NCI-H1417 (cell line): ENCODE measurements at places on chromosomes 1 and 21.

- no peak for DNase-seq
Measured at GRCh38 chr1:201766131-201766866, 62.7 kb upstream of the IPO9 start.

- DNase-seq, result no peak
Measured at GRCh38 chr1:221839321-221839720, 97.4 kb upstream of the DUSP10 start.

GRCh38 chr21:42062236-42063022 lies 8.7 kb upstream of the UMODL1 start:
- DNase-seq, result peak; percentile 60

DNA sequence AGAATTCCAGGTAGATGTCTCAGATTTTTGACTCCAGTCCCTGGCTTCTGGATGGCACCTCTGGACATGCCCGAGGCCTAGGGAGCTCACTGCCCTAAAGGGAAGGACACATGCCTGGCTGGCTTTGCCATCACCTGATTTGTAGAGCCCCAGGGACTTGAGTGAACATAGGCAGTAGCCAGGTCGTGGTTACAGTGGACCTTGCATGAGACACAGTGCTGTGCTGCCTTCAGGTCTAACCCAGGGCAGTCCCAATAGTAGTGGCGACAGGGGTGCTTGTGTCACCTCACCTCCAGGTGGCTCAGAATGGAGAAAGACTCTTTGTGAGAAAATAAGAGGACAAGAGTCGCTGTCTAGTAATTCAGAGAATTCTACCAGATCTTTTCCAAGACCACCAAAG lies 166.7 kb downstream of the USP25 start:
- no peak for DNase-seq

DNA sequence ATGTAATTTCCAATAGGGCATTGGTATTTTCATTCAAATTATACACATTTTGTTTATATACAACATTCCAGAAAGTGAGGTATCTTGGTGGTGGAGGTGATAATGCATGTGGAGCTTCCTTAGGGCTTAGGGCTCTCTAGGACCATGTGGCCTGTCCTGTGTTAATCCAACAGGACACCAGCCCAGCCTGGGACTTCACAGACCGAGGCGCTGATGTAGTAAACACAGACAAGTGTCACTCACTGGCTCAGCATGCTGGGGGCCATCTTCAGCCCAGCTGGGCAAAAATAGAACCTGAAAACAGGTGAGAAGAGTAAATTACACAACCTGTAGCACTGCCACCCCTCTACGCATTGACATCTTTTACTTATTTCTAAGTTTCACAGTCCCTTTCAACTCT lies 66.7 kb downstream of the MAB21L3 start:
- no peak for DNase-seq

GRCh38 chr21:45791562-45792418 lies 148.3 kb downstream of the PCBP3 start:
- peak; percentile 61 for DNase-seq

- DNase-seq, result peak; percentile 65
Measured at GRCh38 chr1:30085811-30086770, 637.3 kb downstream of the MATN1 start.

DNA sequence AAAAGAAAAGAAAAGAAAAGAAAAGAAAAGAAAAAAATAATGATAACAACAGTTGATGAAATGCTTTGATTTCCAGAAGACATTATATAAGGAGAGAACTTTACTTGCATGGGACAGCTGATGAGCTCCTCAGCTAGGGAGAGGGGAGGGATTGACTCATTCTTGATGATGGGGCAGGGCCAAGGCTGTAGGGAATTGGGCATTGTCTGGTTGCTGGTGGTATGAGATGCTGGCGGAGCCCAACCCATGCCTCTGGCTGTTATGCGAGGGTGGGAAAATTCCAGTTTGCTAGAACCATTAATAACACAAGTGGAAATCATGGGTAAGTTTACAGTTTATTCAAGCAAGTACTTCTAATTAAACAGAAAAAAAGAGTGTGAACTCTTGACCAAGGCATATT lies 36.0 kb upstream of the KIF26B start:
- no peak for DNase-seq

DNA sequence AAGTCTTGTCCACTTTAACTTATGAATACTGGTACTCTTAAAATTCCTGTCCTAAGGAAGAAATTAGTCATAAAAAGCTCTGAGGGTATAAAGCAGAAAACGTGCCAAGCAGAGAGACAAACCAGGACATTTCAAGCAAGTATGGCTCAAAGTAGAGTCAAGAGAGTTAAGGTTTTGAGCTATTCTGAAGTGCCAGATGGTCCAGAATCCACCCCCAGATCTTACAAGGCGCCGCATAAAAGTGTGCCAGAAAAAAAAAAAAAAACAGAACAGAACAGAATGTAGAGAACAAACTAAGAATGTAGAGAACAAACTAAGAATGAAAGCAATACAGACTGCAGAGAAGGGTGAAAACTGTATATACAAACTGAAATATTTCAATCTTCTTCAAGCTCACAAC lies 12.5 kb downstream of the EPS15 start:
- no peak for DNase-seq

- DNase-seq, result no peak
Measured at GRCh38 chr1:229098903-229099578, 171.9 kb upstream of the RAB4A start.

DNA sequence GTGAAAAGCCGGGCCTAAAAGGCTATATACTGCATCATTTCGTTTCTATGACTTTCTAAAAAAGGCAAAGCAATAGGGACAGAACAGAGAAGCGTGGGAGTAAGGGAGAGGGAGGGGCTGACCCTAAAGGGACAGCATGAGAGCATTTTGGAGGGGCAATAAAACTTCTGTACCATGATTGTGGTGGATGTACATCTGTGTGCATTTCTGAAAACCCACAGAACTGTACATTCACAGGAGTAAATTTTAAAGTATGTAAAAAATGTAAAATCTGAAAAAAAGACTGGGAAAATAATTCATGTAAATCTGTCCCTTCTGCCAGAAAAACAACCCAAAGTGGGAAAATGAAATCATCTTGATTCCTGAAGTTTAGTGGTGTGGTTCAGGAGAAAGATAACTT lies 235.4 kb downstream of the CENPF start:
- no peak for DNase-seq

DNA sequence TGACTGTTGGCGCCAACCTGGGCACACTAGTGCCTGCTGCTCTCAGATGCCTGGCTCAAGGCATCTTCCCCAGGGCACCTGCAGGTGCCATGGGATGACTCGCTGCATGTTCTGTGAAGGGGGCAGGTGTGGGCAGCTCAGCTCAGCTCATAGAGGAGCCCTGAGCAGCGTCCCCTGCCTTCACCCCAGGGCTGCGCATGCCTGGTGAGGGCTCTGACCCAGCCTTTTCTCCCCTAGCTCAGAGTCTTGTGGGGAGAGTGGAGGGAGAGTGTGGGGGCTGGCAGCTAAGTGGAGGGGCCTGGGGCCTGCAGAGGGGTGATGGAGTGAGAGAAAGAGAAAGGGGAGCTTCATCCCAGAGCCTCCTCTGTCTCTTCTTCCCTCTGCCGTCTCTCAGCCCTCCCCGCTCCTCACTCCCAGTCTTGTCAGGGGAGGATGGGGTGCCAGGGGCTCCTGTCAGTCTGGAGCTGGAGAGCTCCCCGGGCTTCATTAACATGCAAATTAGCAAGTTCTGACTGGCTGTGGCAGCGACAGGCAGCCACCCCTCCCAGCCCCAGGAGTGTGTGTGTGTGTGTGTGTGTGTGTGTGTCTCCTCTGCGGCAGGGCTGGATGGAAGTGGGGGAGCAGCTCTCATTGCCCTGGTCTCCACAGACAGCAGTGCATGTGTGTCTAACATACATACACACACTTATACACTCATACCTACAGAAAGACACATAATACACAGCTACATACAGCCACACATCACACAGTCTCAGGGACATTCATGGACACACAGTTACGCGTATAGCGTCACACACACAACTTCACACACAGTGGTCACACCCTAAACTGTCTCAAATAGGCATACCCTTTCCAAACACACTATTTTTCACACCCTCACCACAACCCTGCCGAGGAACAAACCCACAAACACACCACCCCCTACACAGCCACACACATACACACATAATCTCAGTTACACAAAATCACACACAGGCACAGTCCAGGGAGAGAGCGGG lies 34.0 kb downstream of the FOXO6 start:
- DNase-seq, result peak; percentile 82

- DNase-seq, result no peak
Measured at GRCh38 chr1:21189421-21189820, 12.7 kb upstream of the EIF4G3 start.

- DNase-seq, result no peak
Measured at GRCh38 chr1:244305776-244306341, 145.8 kb downstream of the ADSS2 start.

DNA sequence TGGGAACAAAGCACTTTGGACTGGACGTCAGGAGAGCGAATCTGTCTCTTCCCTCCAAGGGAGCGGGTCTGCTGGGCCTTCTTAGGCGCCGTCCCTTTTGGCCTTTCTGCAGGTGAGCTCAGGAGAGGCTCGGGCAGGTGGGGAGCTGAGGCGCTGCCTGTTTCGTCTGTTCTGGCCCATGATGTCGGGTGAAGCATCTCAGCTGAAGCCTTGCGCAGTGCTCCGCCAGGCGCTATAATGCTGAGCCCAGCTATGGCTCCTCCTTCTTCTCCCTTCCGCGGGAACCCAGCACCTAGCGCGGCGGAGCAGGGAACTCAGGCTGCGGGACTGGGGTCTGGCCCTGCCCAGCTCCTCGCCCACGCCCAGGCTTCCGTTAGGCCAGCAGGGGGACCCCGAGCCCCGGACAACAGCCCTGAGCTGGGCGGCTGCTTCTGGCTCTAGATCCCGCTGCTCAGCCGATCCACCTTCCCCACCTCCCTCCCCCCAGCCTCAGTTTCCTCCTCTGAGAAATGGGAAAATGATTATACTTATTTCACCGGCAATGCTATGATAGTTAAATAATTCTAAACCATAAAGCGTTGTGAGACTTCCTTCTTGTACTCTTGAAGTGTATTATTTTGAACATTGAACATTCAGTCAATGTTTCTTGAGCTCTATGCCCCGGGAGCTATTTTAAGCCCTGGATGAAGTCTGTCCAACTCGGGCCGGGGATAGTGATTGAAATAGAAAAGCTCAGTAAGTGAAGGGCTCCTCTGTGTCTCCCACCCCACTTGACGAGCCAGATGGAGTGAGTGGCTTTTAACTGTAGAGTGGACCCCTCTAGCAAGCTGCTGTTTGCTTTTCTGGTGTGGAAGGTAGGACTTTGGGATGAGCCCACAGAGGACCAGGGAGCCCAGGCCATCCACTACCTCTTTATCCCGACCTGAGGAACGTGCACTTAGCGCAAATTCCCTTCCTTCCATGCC lies 9.6 kb upstream of the ADORA1 start:
- peak; percentile 67 for DNase-seq

DNA sequence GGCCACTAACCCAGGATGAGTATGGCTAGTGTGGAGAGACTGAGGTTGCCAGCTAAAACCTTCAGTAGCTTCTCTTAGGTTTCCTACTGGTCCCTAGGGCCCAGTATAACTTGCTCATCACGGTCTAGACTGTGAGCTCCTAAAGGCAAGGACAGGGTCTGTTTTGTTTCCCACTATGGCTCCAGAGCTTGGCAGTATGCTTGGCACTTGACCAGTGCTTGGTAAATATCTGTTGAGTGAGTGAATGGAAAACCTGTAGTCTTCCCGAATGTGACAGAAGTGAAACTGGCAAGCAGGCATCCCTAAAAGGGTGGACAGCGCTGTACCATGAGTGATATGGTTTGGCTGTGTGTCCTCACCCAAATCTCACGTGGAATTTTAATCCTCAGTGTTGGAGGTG lies 13.1 kb upstream of the PARS2 start:
- DNase-seq, result no peak

GRCh38 chr1:74205266-74205665 lies 7.2 kb downstream of the FPGT start:
- no peak for DNase-seq

- peak; percentile 87 for DNase-seq
Measured at GRCh38 chr1:204151552-204152309, at the start of gene ETNK2. ETNK2 (minus strand) TSS chr1:204152044; CDS start chr1:204151852, 192 bp downstream.

DNA sequence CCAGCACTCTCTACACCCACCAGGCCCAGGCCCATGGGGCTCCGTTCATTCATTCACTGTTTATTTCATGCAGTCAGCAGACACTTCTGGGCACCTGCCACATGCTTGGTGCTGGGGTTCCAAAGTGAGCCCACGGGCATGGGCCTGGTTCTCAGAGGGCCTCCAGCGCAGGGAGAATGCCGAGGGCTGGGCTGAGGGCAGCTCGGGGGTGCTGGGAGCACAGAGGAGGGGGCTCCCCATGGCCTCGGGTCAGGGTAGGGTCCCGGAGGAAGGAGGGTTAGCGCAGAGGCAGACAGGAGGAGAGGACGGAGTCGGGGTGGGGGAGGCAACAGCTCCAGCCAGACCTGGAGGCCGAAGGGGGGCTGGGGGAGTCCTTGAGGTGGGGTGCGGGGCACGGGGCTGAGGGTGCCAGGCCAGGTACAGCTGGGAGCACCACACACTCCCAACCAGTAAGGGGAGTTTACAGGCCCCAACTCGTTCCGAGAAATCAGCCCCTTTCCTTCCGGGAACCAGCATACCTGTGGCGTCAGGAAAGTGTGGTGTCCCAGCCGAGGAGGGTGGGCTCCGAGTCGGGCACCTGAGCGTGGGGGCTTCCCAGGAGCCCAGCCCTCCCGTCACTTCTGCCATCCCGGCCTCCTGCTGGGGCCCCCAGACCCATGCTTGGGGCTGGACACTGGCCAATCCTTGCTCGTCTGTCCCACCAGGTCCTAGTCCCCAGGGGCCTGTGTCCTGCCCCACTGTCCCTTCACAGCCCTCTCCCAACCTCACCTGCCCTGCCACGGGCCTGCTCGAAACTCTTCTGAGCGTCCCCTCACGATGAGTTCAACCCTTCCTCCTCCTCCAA lies 10.8 kb downstream of the ARHGEF16 start:
- DNase-seq, result no peak

DNA sequence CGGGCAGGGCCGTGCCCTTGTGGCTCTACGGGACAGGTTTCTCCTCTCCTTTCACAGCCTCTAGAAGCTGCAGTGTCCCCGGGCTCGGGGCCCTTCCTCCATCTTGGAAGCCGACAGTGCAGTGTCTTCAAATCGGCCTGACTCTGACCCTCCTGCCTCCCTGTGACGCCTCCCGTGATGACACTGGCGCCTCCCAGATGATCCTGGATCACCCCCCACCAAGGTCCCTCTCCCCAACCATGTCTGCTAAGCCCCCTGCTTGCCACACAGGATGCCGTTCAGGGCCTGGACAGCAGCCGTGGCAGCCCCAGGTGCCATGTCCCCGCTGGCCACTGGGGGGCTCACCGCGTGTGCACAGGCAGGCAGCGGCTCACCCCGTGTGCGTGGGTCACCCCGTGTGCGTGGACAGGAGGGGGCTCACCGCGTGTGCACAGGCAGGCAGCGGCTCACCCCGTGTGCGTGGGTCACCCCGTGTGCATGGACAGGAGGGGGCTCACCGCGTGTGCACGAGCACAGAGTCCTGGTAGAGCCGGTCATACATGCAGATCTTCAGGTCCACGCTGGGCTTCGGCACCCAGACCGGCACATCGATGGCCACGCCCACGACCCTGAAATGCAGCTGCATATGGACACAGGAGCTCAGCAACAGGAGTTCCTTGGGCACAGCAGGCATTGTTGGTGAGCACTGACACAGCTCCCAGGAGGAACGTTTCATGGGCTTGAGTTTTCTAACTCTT lies 24.9 kb upstream of the TMEM52 start:
- peak; percentile 28 for DNase-seq
